HCT116 (cell line): ENCODE measurements at places on chromosomes 2 and 18. TPM values are rescaled to one million over a fixed set of nuclear protein-coding genes. Genes with fewer than 3 reads are reported as not detected.

DNA sequence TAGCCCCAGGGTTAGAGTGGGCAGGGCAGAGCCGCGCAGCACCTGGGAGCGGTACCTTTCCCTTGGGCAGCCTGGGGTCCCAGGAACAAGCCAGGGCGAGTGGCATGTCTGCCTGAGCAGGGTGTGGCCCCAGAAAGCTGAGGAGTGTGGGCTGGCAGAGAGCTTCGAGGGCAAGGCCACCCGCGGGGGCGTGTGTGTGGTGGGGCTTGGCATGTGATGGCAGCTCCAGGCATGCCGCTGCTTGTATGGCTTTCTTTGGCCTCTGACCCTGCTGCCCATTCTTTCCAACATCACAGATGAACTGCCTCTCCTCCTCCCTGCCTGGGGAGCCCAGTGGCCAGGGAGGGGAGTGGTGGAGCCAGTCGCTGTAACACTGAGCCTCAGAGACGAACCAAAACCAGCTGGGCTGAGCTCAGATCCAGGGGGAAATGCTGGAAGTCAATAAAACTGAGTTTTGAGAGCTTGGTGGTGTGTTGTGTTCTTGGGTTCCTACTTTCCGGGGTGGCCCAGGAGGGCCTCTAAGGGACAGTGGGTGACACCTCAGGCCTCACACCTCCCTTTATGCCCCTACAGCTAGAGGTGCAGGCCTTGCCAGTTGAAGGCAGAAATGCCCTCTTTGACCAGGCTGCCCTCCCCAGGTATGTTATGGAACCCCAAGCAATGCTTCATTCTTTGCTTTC, 7.4 kb downstream of the DNAJB2 start:
- H3K4me3 ChIP-seq, result no peak overlapping the region
- H3K36me3 ChIP-seq, result no peaks in the 10 kb centered on the region
- no peaks in the 10 kb centered on the region for H3K27me3 ChIP-seq
- H3K4me1 ChIP-seq, result peaks cover 18% of the 10 kb centered on the region
- H3K27ac ChIP-seq, result peak overlapping the region; percentile 22; the same call in 1 of the 2 replicates

Gene GKN2
- not detected for total RNA-seq

Gene GPR39
- 5.1 TPM for total RNA-seq

GRCh38 chr2:181844551-181845290, 46.8 kb upstream of the ITPRID2 start:
- no peak for DNase-seq
- H3K27me3 ChIP-seq, result no peaks in the 10 kb centered on the region
- H3K4me3 ChIP-seq, result no peak overlapping the region
- H3K36me3 ChIP-seq, result no peaks in the 10 kb centered on the region; the same call in 1 of the 2 replicates
- H3K4me1 ChIP-seq, result peaks cover 6% of the 10 kb centered on the region; the same call in 1 of the 2 replicates

Gene SP5
- 0.98 TPM for total RNA-seq

Gene BUB1
- total RNA-seq, result 80.2 TPM

GRCh38 chr18:12076424-12077140, 17.1 kb upstream of the ANKRD62 start:
- no peak for DNase-seq
- peak overlapping the region; percentile 48; the same call in 1 of the 2 replicates for H3K27ac ChIP-seq
- peak overlapping the region; percentile 26 for H3K4me3 ChIP-seq

Gene CYP1B1
- 2.6 TPM for total RNA-seq

DNA sequence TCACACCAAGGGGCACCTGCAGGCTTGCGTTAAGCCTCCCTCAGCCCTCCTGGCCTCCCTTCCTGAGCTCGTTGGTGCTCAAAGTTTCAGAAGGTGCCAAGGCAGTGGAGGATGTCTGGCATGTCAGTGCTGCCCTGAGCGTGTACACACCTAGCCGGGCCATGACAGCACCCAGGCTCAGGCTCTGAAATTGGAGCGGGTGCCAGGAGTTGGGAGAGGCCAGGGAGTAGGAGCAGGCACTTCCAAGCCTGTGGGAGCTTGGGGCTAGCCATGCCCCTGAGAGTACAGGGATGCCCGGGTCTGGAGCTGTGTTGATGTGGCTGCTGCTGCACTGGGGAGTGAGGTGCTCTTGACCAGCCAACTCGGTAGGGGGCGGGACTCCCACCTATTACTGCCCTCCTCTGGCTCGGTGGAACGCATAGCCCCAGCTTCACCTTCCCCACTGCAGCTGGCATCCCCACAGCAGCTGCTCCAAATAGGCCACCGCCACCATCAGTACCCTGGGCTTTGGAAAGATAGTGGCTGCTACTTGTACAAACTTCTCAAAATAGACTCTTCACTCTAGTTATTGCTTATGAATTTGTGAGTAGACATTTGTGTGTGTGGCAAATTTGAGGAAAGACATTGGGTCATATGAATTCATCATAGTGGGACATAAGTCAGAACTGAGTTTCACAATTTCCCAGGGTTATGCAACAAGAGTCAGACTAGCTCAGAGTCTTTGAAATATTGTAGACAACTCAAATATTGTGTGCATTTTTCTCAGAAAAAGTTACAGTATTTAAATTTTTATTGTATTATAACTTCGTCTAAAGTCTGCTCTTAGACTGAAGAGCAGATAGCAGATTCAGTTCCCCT, 6.8 kb upstream of the PCARE start:
- H3K27ac ChIP-seq, result no peak overlapping the region
- H3K27me3 ChIP-seq, result no peaks in the 10 kb centered on the region
- no peaks in the 10 kb centered on the region for H3K36me3 ChIP-seq
- no peak overlapping the region for H3K4me3 ChIP-seq

GRCh38 chr2:240247868-240248720, 107.6 kb upstream of the OTOS start:
- DNase-seq, result no peak
- H3K36me3 ChIP-seq, result no peaks in the 10 kb centered on the region
- no peak overlapping the region for H3K27ac ChIP-seq

Gene TCF23
- not detected for total RNA-seq

GRCh38 chr2:109545828-109546713, 67.7 kb downstream of the SEPTIN10 start:
- no peak overlapping the region for H3K4me3 ChIP-seq
- no peaks in the 10 kb centered on the region for H3K36me3 ChIP-seq
- H3K4me1 ChIP-seq, result peaks cover 3% of the 10 kb centered on the region; the same call in 1 of the 2 replicates
- H3K27me3 ChIP-seq, result no peaks in the 10 kb centered on the region
- DNase-seq, result peak; percentile 28

GRCh38 chr2:230986520-230987136, 9.3 kb upstream of the SPATA3 start:
- H3K27ac ChIP-seq, result no peak overlapping the region
- H3K4me3 ChIP-seq, result peak overlapping the region; percentile 47
- peaks cover 4% of the 10 kb centered on the region; the same call in 1 of the 2 replicates for H3K4me1 ChIP-seq
- no peaks in the 10 kb centered on the region for H3K27me3 ChIP-seq
- DNase-seq, result no peak

Gene BOLL
- not detected for total RNA-seq

DNA sequence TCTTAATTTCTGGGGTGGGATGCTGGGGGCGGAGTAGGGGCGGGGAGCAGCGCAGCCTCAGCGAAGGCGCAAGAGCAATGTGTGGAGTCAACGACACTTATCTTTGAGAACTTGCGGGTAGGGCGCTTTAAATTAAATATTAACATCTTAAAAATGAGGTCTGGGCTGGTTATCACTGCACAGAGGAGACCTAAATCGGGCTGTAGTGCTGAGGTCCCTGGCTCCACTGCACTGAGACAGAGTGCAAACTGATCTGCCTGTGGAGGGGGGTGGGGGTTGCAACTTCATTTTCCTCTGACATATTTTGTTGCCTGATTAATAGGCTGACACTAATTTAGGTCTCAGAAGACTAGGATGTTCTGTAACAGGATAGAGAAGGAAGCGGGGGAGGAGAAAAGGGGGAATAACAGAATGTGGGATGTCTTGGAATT, 253.0 kb upstream of the FANCL start:
- DNase-seq, result no peak
- no peak overlapping the region for H3K4me3 ChIP-seq
- no peaks in the 10 kb centered on the region for H3K27me3 ChIP-seq
- no peaks in the 10 kb centered on the region for H3K36me3 ChIP-seq

- no peak overlapping the region for H3K4me3 ChIP-seq
- no peaks in the 10 kb centered on the region for H3K36me3 ChIP-seq
Observed at GRCh38 chr18:54529444-54529843, 61.6 kb upstream of the DYNAP start.

Gene CLEC4F
- total RNA-seq, result not detected

DNA sequence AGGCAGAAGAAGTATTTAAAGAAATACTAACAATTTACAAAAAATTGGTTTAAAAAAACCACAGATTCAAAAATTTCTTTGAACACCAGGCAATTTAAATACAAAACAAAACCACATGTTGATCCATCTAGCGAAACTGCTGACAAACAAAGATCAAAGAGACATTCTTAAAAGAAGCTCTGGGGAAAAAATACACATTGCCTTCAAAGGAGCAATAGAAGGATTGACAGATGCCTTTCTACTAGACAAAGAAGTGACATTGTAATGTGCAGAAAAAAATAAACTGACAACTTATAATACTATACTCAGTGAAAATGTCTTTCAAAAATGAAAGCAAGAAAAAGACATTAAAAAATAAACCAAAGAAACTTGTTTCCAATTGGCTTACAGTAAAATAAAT, 12.6 kb upstream of the EIF2AK3 start:
- H3K36me3 ChIP-seq, result no peaks in the 10 kb centered on the region
- no peaks in the 10 kb centered on the region for H3K27me3 ChIP-seq
- H3K4me1 ChIP-seq, result peaks cover 15% of the 10 kb centered on the region
- no peak overlapping the region for H3K27ac ChIP-seq

Gene VWA3B
- total RNA-seq, result 0.47 TPM

Gene PLEKHH2
- 7.8 TPM for total RNA-seq
